ENCODE measurements at places on chromosomes 7 and 10. TPM values are rescaled to one million over a fixed set of nuclear protein-coding genes. Genes with fewer than 3 reads are reported as not detected.

DNA sequence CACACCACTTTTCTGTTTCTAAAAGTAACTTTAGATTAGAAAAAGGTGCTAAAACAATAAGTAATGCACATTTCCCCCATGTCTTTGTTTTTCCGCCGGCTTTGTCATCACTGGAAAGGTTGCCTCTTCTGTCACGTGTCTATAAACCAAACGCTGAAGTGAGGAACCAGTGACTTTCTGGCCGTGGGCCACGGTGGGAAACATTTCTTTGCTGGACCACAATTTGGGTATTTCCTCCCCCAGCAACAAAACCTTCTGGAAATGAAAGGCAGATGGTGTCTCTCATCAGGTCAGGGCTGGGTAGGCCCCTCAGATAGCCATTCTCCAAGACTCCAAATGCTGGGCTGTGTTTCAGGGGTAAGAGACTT lies 174.5 kb downstream of the SH3PXD2A start:
- no peak overlapping the region for H3K4me3 ChIP-seq
- DNase-seq = no peak
- no peaks in the 10 kb centered on the region for H3K36me3 ChIP-seq
- H3K27ac ChIP-seq = no peak overlapping the region
- peaks cover 20% of the 10 kb centered on the region for H3K4me1 ChIP-seq
- H3K27me3 ChIP-seq = no peaks in the 10 kb centered on the region

DNA sequence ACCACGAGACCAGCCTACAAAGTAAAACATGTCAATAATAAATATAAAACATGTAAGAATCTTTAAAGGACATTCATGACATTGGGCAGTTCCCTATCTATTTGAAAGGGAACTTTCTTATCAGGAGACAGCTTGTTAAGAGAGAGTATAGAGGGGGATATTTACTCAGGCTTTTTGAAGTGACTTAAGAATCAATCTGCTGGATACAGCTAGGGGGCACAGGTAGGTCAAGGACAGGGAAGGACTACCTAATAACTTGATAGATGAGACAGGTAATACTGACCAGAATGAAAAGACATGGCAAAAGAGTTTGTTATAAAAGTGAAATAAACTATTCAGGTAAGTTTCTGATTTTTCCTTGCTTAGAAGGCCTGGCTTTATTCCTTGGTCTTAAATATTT lies 21.8 kb upstream of the LRRD1 start:
- H3K36me3 ChIP-seq = peaks cover 19% of the 10 kb centered on the region
- H3K4me1 ChIP-seq = no peaks in the 10 kb centered on the region
- no peak for DNase-seq

The MRPL32 gene
- 79.5 TPM for total RNA-seq

The PTPRN2 gene
- total RNA-seq = 0.33 TPM

The PROSER2 gene
- total RNA-seq = 1.5 TPM

The ABCC2 gene
- total RNA-seq = 1.1 TPM

The CNNM1 gene
- 0.16 TPM for total RNA-seq

The SCART1 gene
- 1.4 TPM for total RNA-seq
